NCI-H510A (cell line): ENCODE measurements at places on chromosomes 5 and 9.

GRCh38 chr5:32595118-32595517 lies 9.8 kb downstream of the SUB1 start:
- no peak for DNase-seq

DNA sequence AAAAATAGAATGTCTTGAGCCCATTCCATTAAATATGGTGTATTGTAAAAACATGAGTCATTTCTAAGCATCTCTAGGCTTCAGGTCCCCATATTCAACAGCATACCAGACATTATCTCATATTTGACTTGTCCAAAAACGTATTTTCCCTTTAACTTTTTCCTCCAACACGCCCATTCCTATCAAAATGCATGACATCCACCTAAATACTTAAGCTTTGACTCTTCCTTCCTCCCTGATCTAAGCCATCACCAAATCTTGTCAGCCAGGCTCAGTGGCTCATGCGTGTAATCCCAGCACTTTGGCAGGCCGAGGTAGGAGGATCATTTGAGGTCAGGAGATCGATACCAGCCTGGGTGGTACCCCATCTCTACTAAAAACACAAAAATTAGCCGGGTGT lies 23.9 kb downstream of the VCP start:
- DNase-seq = no peak

DNA sequence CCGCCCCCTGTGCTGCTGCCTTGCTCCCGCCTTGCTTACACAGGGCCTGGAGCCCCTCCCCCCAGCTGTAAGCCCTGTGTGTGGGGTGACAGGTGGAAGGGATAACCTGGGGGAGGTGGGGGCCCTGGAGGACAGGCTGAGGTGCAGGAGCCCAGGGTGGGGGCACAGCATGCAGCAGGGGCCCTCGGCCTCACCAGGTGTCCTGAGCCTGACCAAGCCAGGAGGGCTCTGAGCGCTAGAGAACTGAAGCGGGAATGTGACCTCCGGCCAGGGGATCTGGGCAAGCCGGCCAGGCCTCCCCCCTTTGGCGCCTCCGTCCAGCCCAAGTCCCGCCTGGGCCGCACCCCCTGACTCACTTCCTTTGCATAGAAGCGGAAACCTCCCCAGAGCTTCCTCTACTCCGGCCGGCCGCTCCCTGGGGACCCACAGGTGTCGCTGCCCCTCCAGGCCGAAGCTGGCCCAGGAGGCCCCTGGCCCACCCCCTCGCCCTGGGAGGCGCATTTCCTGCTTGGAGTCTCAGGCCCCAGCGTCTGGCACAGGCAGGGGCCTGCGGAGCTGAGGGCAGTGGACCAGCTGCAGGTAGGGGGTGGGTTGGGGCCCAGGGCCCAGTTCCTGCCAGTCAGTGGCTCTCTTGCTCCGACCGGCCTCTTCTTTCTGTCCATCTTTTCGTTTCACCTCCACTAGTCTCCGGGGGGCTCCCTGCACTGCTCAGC lies at the start of gene TOR4A:
Gene TOR4A (plus strand): TSS at position 398 of the 713 bp plus-strand sequence. CDS start 964 bp downstream, outside the sequence.
- DNase-seq = no peak

DNA sequence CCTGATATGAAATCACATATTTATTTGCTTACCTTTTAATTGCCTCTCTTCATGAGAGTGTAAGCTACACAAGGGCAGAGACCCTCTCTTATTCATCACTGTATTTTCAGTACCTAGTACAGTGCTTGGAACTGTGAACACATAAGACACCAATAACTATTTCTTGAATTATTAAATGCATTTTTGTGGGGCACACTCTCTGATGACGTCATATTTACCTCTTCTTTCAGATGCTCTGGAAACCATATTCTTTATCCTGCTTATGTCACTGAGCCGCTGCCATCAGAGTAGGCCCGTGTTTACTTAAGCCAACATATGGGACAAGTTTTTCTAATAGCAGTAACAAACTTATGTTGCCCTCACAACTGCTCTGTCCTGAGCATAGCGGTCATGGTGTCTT lies 266.5 kb downstream of the ELAVL2 start:
- no peak for DNase-seq

GRCh38 chr5:126693806-126694205 lies 83.1 kb upstream of the LMNB1 start:
- DNase-seq = no peak

DNA sequence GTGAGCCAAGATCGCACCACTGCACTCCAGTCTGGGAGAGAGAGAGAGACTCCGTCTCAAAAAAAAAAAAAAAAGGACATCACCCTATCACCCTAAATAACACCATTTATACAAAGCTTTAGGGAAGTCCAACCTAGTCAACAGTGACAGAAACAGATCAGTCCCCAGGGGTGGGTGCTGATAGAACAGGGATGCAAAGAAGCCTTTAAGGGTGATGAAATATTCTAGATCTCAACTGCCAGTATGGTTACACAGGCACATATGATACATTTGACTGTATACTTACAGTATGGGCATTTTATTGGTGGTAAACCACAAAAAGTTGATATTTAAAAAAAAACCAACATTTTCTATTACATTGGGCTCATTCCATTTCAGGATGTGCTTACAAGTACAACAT lies 4.8 kb downstream of the RETREG1 start:
- no peak for DNase-seq
